Stimulated activated CD4-positive, alpha-beta T cell treated with anti-CD3 and anti-CD28 coated beads, Interleukin-2, amount 100 ng/mL, for 4 hours (primary cell): ENCODE measurements at places on chromosomes 7 and 10.

DNA sequence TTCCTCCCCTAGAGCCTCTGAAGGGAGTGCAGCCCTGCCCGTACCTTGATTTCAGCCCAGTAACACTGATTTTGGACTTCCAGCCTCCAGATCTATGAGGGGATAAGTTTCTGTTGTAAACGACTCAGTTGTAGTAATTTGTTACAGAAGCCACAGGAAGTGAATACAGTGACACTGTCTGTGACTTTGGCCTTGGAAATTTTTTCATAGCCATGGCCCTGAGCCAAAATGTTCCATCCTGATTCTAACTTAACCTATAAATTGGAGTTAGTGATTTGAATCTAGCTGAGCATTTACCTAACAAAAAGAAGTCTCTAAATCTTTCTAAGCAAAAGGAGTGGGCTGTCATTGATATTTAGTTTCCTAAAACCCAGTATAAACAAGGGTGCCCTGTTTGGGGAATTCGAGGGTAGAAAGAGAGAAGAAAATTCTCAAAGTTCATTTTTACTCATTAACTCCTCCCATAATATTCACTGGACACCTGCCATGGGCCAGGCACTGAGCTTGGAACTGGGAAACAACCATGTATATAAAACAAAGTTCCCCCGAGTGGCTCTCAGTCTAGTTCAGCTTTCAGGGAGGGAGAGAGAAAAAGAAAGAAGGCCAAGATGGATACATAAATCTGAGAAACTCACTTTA, 162.3 kb downstream of the SKIDA1 start:
- no peak for DNase-seq

DNA sequence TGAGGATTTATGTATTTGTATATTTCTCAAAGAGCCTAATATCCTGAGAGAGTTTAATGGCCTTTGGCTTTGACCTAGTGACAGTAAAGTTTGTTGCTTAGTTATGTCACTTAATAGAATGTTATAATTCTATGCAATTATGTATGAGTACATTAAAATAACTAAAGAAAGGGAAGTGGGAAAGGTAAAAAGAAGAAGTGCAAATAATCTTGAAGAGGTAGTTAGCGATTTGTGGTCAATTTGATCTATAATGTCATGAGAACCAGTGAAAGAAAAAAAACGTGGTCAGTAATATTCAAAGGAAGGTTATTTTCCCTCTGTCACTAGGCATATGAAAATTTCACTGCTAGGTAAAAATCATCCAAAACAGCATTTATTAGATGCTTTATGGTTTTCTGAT, 143.4 kb upstream of the LSM8 start:
- DNase-seq: no peak

DNA sequence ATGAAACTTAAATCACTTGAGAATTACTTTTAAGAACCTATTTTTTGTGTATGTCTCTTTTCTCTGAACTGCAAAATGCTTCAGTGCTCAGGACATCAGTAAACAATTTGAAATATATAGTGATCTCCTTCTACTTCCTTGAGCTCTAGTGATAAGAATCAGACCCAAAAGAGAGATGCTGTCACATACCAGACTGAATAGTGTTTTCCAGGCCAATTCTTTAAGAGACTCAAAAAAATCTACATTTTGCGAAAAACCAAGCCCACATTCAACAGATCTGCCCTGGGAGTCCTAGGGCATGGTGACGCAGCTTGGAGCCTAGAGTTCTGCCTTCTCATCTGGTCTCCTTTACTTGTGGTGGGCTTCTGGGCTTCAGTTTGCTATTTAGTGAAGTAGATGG, 72.1 kb upstream of the SLC13A1 start:
- no peak for DNase-seq

GRCh38 chr10:16799621-16800020, 17.6 kb downstream of the RSU1 start:
- DNase-seq: no peak

DNA sequence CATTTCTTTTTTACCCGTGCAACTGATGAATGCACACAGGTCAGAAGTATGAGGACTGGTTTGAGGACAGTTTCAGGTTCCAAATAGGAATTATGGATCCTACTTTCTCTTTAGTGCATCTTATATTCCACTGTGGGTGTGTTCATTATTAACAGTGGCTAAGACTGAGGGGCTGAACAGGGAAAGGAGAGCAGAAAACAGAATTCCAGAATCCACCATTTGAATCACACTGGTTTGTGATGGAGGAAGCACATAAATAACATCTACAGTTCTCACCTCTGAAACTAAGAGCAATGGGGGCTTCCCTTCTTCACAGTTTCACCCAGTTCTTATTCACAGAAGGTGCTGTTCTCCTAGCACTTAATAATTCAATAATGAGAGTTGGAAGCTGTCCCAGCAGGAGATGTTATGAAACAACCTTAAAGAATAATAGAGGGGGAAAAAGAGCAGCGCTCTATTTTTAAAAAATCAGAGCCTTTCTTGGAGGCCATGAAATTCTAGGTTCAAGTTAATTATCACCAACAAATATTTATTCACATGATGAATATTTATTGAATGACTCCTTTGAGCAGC, 205.1 kb downstream of the CREB5 start:
- no peak for DNase-seq

- no peak for DNase-seq
These were observed 405.2 kb upstream of the TEX47 start for GRCh38 chr7:89200758-89201157.

GRCh38 chr7:121322460-121322859, 6.3 kb upstream of the WNT16 start:
- DNase-seq: no peak
